HCT116 (cell line): ENCODE measurements at places on chromosomes 1 and 21.

DNA sequence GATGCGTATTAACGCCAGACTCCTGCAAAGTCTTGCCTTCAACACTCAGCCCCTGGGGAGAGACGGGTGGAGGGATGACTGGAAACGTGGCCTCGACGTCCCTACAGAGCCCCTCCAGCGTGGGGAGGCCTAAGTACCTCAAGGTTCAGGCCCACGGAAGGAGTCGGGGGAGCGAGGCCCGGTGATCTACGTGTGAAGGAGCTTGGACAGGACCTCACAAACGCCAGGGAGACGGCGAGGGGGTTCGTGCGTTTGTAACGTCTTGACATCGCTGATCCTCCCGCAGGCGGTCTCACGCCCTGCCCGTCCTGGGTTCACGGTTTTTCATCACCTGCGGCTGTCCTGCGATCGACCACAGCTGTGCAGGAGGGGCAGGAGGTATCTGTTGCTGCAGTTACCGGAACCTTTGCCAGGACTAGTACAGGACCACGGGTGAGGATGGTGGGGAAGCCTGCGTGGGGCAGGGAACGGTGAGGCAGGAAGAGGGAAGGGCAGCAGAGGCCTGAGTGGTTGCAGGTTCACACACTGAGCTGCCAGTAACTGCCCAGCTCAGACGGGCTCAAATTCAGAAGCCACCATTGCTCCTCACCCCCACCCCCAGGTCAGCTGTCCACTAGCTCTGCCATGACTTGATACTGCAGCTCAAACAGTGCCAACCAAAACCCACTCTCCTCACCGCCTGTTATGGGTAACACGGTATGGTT lies 889 bp upstream of the CCNL2 start:
- DNase-seq: no peak

- no peak for DNase-seq
These were observed 26.8 kb downstream of the LRRC53 start for GRCh38 chr1:74485622-74486021.

GRCh38 chr21:45709696-45710268 lies 66.3 kb downstream of the PCBP3 start:
- DNase-seq: no peak

DNA sequence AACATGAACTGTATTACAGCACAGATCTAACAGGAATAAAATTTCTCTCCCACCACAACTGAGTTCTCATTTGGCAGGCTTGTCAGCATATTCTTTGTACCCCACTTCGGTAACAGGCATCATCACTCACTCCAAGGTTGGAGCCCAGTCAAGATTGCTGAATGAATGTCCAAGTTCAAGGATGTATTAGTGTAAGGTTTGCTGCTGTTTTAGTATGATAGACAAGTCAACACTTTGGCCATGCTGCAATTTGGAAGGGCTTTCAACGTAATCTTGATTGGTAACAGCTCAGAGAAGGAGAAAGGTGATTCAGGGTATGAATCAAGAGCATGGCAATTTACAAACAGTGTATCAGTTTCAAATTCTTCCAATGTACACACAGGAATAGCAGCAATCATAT lies 6.8 kb downstream of the SSX2IP start:
- DNase-seq: no peak

GRCh38 chr1:227071895-227072587 lies 131.9 kb downstream of the COQ8A start:
- no peak for DNase-seq

DNA sequence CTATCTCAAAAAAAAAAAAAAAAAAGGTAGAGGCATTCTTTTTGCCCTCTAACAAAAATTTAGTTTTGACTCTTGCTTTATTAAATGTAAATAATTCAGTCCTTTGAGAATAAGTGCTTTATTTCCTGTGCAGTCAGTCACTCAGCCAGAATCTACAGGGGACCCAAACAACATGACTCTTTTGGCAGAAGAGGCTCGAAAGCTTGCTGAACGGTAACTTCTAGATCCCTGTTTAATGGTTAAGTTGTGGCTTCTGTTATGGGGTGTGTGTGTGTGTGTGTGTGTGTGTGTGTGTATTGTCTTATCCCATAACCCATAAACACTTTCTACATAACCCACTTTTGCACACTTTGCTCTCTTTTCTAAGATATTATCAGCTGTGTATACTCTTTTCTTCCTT lies 54.9 kb upstream of the LAMC2 start:
- no peak for DNase-seq

DNA sequence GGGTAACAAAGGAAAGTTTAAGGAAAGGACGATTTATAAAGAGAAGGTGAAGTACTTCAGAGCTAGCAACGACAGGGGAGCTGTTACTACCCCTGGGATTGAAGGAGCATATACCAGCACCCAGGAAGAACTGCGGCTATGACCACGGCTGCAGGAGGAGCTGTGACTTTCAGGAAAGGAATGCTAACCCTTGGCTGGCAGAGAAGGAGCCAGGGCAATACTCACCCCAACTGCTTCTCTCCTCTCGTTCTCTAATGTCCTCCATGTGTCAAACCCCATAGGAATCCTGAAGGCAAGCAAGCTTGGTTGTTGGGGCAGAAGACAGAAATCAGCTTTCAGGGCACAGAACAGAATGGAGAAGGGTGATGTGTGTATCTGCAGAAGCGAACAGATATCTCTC lies 120.5 kb downstream of the TMEM53 start:
- peak; percentile 36 for DNase-seq

DNA sequence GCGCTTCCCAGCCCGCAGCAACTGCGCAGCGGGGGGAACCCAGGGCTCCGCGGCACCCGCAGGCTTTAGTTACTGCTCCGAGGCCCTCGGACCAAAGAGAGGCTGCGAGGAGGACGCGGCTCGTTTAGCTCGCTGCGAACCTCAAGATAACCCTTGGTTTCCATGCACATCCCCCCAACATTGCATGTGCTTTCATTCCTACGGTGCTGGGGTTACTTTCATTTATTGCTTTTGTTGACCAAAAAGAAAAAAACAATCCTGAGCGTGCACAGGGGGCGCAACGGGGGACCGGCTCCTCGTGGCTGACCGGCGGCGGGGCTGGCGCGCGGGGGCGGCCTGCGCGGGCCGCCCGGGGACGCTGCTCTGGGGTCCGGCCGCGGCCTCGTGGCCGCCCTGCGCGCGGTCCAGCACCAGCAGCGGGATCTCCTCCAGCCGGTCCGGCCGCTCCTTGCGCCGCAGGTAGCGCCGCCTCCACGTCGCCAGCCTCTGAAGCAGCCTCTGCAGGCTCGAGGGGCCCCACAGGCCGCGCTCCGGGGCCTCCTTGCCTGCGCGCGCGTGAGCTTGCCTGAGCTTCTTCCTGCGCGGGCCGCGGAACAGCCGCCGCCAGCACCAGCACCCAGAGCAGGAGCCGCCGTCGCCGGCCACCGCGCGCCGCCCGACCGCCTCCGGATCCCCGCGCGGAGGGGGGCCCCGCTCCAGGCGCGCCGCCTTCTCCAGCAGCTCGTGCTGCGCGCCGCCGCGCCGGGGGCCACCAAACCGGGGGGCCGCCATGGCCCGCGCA lies 77.4 kb downstream of the DESI2 start:
- no peak for DNase-seq

- DNase-seq: no peak
These were observed 25.5 kb downstream of the SLC2A1 start for GRCh38 chr1:42933060-42933586.

GRCh38 chr1:150987924-150988323 lies 5.8 kb downstream of the ANXA9 start:
- no peak for DNase-seq

DNA sequence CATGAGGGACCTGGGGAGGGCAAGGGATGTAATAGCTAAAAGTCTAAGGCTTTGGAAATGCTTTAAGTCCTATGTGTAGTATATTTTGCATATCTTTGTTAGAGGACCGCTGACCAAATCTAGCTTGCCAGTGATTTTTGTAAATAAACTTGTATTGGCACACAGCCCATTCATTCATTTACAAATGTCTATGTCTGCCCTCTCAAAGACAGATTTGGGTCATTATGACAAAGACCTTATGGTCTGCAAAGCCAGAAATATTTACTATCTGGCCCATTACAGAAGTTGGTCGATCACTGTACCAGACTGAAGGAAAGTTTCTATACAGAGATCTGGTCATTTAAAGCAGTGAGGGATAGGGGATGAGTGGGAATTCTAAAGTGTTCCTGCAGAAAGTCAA lies 120.1 kb upstream of the RAVER2 start:
- DNase-seq: no peak

DNA sequence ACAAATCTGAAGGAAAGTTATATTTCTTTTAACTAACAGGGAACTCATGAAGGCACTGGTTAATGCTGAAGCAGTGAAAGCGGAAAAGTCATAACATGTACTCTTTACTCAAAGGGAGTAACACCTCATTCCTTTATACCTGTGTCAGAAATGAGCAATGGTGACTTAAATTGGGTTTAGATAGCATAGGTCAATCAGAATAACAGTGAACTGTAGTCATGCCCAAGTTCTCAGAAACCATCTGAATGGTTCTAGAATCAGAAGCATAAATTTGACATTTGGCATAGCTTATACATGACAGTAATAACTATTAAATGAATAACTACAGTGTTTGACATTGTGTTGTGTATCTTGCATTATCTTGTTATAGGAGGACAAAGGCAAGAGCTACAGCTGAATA lies 382.0 kb downstream of the NUF2 start:
- DNase-seq: no peak

GRCh38 chr1:162994921-162995320 lies 74.2 kb upstream of the RGS4 start:
- no peak for DNase-seq

GRCh38 chr1:212666116-212666775 lies 33.4 kb downstream of the BATF3 start:
- DNase-seq: no peak

GRCh38 chr1:109120356-109120755 lies 6.4 kb downstream of the ELAPOR1 start:
- DNase-seq: no peak

GRCh38 chr1:34825455-34826091 lies 32.8 kb downstream of the GJA4 start:
- DNase-seq: no peak

- no peak for DNase-seq
These were observed 1.2 kb downstream of the ZFP69 start for GRCh38 chr1:40478276-40478675.

- DNase-seq: no peak
These were observed 601 bp downstream of the FAM131C start for GRCh38 chr1:16072616-16073484.

- DNase-seq: no peak
These were observed 156.0 kb downstream of the SLC45A1 start for GRCh38 chr1:8473891-8474300.

- DNase-seq: no peak
These were observed 23.8 kb downstream of the ELF3 start for GRCh38 chr1:202034149-202034682.

GRCh38 chr21:45318556-45319404 lies 31.1 kb upstream of the POFUT2 start:
- DNase-seq: peak; percentile 40

DNA sequence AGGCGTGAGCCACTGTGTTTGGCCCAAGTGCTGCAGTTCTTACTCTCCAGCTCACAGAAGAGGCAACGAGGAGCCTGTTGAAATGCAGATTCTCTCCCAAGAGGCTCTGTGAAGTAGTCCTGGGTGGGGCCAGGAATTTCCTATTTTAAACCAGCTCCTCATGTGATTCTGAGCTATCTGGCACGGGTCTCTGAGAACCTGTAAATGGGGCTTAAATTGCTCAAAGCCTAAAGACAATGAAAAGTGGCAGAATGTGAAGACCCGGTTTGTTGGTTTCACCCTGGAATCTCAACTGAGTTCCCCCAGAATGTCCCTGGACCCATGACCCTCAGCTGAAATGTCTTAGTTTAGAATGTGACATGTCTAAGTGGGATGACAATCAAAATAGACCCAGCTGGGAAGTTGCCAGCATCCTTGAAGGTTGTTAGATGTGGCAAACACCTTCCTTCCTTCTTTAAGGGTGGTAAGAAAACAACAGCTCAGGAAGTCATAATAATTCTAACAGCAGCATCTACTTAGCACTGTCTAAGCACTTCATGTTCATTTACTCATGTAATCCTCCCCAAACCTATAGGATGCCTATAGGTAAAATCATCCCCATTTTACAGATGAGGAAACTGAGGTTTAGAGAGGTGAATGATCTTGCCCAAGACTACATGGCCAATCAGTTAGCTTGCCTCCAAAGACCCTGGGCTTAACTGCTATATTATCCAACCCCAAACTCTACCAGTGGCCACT lies 20.9 kb upstream of the ATP5PO start:
- no peak for DNase-seq

GRCh38 chr1:92511541-92511940 lies 24.8 kb upstream of the GFI1 start:
- no peak for DNase-seq

DNA sequence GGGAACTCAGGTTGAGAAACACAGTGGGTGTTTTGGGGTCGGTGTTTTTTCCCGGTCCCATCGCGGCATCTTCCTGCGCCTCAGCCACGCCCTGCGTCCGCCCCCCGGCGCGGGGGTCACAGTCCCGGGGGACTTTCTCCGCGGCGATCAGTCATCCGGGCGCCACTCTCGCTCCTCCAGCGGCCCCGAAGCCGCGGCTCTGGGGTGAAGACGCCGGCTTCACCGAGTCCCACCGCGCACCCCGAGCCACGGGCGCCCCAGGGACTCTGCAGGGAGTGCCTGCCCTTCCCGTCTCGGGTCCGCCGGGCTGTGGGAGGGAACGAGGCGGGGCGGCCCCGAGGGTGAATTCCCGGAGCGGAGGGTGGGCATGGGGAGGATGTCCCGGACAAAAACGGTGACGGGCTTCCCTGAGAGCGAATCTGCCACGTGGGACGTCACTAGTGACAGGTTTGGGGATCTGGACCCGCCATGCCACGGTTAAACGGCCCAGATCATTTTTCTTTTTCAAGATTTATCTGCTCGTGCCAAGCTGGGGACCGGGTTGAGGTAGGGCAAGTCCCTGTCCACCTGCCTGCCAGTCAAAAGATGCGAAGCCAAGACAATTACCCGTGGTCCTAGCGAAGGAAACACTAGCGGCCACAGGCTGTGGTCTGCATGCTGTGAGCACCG lies 717 bp upstream of the BATF3 start:
- no peak for DNase-seq

DNA sequence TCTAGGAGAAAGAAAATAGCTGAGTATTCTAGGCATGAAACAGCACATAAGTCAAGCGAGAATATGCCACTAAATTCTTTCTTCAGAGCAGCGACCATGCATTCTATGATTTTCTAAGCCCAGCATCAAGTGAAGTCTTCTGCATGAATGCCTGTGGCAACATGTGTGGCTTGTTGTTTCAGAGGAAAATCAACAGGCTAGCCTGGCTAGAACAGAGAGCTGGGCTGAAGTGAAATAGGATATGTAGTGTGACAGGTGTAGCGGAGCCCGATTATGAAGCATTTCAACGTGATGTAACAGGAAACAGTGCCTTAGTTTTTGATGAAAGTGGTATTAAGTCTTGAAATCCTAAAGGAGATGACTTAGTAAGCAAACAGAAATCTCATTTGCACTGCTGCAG lies 7.0 kb downstream of the CSDE1 start:
- DNase-seq: no peak

GRCh38 chr1:171911506-171911905 lies 70.2 kb downstream of the DNM3 start:
- DNase-seq: no peak
